ENCODE measurements at places on chromosomes 7 and 10. TPM values are rescaled to one million over a fixed set of nuclear protein-coding genes. Genes with fewer than 3 reads are reported as not detected.

The FFAR4 gene
- total RNA-seq: not detected

The ATOH7 gene
- total RNA-seq: not detected

The SCD gene
- 153 TPM for total RNA-seq

The HMX3 gene
- total RNA-seq: 0.42 TPM

The FAM171A1 gene
- 4.3 TPM for total RNA-seq

The TMEM248 gene
- total RNA-seq: 85.2 TPM

The CTAGE6 gene
- total RNA-seq: 0.36 TPM

The SPDYE3 gene
- not detected for total RNA-seq

The HHEX gene
- 0.10 TPM for total RNA-seq

The UBTD1 gene
- total RNA-seq: 2.1 TPM

The ASAH2 gene
- total RNA-seq: 4.8 TPM

The ADAM8 gene
- 70.1 TPM for total RNA-seq

The AGAP6 gene
- 15.1 TPM for total RNA-seq

The CYP3A5 gene
- 0.08 TPM for total RNA-seq

The TEX47 gene
- total RNA-seq: not detected

The FEZF1 gene
- total RNA-seq: not detected

All from activated CD8-positive, alpha-beta memory T cell treated with anti-CD3 and anti-CD28 coated beads for 36 hours (primary cell).